Right cardiac atrium (tissue), 5 donors: ENCODE measurements at places on chromosomes 2 and 18. TPM values are rescaled to one million over a fixed set of nuclear protein-coding genes. Genes with fewer than 3 reads are reported as not detected.

- no peak for DNase-seq
These were observed 120.2 kb downstream of the LAMA3 start for GRCh38 chr18:23809415-23809814.

DNA sequence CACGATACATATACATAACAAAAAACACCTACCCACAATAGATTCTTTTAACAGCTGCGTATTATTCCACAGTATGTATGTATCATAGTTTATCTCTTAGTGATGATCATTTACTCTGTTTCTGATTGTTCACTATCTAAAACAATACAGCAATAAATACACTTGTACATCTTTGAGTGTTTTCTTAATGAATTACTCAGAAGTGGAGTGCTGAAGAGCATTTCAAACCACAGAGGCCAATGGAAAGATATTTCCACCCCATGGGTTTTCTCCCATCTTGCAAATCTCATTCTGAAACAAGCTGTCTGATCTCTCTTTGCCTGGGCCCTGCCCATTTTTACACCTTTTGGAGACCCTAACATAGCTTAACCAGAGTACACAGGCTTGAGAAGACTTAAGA, 113.8 kb upstream of the KLF7 start:
- no peak for DNase-seq

DNA sequence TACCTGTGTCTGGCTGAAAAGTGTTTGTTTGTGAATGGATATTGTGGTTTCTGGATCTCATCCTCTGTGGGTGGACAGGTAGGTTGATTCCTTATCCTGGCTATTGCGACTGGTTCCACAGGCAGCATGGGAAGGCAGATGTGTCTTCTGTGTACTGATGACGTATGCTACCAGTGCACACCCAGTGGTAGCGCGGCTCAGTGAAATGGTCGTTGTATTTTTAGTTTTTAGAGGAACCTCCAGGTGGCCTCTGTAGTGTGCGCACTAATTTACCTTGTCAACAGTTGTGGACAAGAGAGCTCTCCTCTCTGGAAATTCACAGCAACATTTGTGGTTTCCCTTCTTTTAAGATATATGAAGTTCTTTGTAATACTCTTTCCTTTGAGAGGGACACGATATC, 52.5 kb downstream of the CCDC74A start:
- no peak for DNase-seq

GRCh38 chr18:56569416-56569815, 69.0 kb downstream of the TXNL1 start:
- no peak for DNase-seq

- DNase-seq: no peak
These were observed 434.7 kb downstream of the EPHA4 start for GRCh38 chr2:221137385-221137784.

DNA sequence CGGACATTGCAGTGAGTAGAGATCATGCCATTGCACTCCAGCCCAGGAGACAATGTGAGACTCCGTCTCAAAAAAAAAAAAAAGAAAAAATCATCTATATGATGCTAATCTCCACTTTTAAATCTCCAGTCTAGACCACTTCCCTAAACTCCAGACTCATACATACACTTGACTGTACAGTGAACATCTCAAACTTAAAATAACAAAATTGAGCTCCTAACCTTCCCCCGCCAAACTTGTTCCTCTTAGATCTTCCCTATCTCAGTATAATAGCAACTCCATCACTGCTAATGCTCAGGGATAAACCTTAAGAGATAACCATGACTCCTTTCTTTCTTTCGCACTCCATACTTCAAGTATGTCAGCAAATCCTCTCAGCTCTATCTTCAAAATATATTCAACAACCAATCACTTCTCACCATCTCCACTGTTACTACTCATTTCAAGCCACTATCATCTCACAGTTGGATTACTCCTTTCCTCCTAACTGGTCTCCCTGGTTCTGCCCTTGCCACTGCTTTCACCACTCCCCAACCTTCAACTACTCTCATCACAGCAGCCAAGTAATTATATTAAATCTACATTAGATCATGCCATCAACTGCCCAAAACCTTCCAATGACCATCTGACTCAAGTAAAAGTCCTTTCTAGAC, 12.0 kb downstream of the MEMO1 start:
- DNase-seq: no peak

- DNase-seq: no peak
These were observed 25.0 kb downstream of the SPP2 start for GRCh38 chr2:234075518-234075915.

GRCh38 chr2:172376016-172376415, 51.4 kb upstream of the ITGA6 start:
- no peak for DNase-seq

GRCh38 chr2:137888845-137889244, 75.4 kb upstream of the HNMT start:
- DNase-seq: peak; percentile 20

DNA sequence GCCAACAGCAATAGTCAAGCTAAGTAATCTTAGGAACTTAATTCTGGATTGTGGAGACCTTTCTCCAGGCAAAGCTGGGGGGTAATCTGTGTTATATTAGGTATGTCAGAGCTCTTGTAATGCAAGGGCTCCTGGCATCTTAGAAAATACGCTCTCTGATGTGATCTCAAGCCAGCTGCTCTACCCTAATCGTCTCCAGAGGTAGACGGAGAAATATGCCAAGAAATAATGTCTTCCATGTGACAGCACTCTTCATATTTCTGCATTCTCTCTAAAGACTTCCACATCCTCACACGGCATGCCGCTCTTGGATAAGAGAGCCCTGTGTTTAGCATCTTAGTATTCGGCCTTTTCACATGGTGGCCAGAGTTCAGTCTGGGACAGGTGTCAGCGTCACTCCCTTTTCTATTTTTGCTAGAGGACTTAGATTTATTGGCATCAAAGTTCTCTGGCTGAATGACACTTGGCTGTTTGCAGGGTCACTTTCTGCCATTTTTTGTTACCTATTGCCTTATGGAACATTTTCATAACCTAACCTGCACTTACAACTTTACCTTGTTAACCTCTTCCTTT, 25.2 kb downstream of the CAPN13 start:
- DNase-seq: no peak

GRCh38 chr2:194020155-194020554, 1636.9 kb upstream of the SLC39A10 start:
- DNase-seq: no peak

DNA sequence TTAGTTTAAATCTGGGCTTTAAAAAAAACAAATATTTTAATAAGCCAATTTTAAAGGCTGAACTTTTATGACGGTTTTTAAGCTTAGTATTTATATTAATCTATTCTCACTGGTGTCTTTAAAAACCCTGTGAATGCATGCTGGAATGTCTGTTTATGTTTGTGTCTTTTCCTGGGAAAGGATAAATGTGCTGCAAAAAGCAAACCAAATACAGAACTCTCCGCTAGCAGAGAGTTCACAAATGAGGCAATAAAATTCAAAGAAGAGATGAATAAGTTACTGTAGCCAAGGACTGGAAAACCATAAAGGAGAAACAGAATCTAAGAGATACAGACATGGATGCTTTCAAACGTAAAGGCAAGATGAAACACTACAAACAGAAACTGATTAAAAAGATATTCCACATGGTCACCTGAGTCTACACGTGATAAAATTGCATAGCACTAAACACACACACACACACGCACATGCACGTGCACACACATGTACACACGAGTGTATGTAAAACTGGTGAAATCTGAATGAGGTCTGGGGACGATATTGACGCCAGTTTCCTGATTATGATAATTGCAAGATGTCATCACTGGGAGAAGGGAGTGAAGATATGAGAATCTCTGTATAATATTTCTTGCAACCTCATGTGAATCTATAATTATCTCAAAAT, 4.5 kb downstream of the TWIST2 start:
- DNase-seq: no peak

DNA sequence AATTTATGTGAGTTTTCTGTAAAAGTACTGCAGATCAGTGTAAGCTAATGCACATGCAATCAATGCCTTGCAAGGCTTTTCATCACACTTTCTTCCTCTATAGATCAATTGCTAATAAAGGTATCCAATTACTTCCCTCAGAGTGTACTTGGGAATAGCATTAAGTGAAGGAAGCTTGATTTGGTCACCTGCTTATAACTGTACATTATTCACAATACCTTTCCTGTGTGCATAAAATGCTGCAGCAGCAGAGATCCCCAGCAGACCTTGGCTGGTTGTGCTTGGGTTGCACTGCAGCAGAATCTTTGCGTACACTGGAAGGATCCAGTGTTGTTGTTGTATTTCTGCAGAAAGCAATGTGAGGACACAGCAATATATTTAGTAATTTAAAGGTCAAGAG, 18.5 kb upstream of the SCN9A start:
- no peak for DNase-seq

- no peak for DNase-seq
These were observed 10.4 kb upstream of the CAVIN2 start for GRCh38 chr2:191857259-191857805.

- DNase-seq: no peak
These were observed 211.0 kb upstream of the ZC3H15 start for GRCh38 chr2:186274936-186275575.

DNA sequence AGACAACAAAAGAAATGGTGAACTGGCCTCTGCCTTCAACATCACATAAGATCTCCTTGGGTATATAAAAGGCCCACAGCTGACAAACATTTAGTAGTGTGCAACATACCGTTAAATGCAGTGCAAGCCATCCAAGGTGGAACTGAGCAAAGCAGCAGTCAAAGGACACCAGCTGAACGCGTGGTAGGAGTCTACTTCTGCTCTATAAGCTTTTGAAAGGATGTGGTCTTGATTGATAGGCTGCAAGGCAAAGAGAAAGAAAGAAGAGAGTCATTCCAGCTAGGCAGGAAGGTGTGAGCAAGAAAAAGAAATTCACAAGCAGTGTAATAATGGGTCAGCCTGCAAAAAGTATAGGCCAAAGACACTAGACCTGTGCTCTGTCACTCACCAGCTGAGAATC, 356.3 kb downstream of the SATB2 start:
- DNase-seq: no peak

- no peak for DNase-seq
These were observed 22.4 kb upstream of the SCYGR1 start for GRCh38 chr2:227410191-227410590.

GRCh38 chr2:222736301-222736700, 64.8 kb downstream of the MOGAT1 start:
- no peak for DNase-seq

DNA sequence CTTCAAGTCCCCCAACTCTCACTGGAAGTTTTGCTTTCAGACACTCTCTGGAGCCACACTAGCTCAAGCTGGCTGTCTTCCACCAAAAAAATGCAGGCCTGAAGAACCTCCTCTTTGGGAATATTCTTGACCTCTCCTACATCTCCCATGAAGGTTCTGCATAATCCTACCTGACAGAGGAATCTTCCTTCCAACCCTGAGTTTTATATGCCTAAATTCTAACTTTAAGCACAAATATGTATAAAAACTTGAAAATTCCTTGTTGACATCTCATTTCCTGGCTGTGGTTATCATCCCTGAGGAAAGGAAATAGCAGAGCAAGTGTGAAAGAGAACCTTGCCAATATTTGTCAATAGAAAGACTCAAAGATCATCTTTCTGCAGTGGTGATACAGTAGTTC, 249.0 kb downstream of the LPIN1 start:
- no peak for DNase-seq

Gene FEV
- not detected for polyA plus RNA-seq

Gene HOXD12
- not detected for polyA plus RNA-seq

Gene TIGD1
- 1.9 TPM for polyA plus RNA-seq

Gene COL4A4
- 3.6 TPM for polyA plus RNA-seq

Gene SERPINB8
- polyA plus RNA-seq: 1.9 TPM

Gene GRHL1
- polyA plus RNA-seq: 0.81 TPM

Gene PRSS56
- 0.05 TPM for polyA plus RNA-seq

Gene ANKRD36B
- 4.8 TPM for polyA plus RNA-seq

Gene ASB3
- polyA plus RNA-seq: 8.2 TPM
